ENCODE measurements at places on chromosomes 12 and 14.
A peak's percentile ranks its signal among the peaks of the same experiment; 100 is the strongest.

DNA sequence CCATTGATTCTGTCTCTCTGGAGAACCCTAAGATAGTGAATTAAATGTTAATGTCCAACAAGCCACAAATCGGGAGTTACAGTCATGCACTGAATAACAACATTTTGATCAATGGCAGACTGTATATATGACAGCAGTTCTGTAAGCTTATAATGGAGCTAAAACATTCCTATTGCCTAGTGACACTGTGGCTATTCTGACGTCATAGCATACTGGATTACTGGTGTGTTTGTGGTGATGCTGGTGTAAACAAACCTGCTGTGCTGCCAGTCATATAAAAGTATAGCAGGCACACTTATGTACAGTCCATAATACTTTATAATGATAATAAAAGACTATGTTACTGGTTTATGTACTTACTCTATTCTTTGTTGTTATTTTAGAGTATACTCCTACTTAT lies 56.7 kb upstream of the BICD1 start:
- DNase-seq: no peak

GRCh38 chr12:124036657-124037109 lies 63.7 kb downstream of the ZNF664 start:
- DNase-seq: peak; percentile 4

GRCh38 chr12:51923506-51924365 lies 16.4 kb downstream of the ACVRL1 start:
- peak; percentile 38 for DNase-seq

DNA sequence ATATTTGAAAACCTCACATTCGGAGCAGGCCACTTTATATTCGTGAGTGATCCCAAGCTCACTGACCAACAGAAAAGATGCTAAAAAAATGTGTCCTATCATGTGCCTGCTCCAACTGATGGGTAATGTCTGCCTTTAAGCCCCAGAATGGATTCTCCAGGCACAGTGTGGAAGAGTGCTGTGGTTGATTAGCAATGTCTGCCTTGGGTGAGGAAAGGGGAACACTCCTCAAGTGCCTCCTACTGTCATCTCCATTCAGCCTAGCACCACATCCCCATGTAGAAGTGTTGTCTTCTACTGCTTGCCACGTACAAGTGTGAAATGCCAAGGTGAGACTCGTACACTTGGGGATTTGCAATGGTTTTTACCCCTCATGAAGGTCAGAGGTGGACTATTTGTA lies 199.3 kb downstream of the SLC41A2 start:
- no peak for DNase-seq

- no peak for DNase-seq
Measured at GRCh38 chr14:63296060-63296563, 22.6 kb downstream of the GPHB5 start.

DNA sequence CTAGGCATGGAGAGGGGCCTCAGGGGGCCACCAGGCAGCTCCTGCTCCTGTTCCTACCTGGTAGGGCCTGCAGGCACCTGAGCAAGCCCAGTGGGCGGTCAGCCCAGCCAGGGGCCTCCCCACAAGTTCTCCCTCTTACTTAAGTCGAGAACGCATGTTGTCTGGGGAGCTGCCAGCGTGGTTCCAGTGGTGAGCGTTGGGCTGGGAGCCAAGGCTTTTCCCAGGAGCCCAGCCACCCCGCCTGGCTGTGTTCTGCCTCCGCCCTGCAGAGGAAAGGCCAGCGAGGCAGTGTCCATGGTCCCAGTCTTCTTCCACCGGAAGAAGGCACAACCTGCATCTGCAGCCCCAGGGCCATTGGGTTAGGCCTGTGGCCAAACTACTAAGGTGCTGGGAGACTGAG lies 1.4 kb downstream of the C14orf180 start:
- DNase-seq: no peak

- DNase-seq: no peak
Measured at GRCh38 chr12:75759842-75760572, 248.6 kb upstream of the KRR1 start.

- no peak for DNase-seq
Measured at GRCh38 chr14:69246331-69246730, 13.6 kb upstream of the GALNT16 start.

- DNase-seq: no peak
Measured at GRCh38 chr14:87186737-87187136, 806.2 kb downstream of the GALC start.

DNA sequence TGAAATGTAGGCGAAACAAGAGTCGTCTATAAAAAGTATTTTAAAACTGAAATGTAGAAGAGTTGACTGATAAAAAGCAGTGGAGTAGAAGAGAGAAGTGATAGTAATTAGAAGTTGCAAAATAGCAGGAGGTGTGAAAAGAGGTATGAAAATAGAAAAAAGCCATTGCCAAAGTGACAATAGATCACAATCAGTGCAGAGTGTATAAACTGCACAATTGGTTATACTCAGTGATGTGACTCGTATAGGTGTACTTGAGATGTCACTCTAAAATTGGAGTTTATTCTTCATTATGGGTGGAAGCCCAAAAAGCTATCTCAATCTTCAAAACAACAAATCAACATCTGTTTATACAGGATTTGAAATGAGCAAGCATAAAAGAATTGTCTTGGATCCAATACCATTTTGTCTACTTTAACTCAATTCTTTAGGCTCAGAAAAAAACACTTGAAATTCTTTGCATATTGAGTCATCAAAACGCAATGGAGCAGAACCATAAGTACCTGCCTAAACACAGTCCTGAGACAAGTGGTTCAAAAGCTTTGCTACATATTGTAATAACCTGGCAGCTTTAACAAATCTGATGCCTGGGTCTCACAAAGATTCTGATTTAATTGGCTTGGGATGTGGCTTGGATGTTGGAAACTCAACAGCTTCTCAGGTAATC lies 8.8 kb downstream of the IKBIP start:
- no peak for DNase-seq

DNA sequence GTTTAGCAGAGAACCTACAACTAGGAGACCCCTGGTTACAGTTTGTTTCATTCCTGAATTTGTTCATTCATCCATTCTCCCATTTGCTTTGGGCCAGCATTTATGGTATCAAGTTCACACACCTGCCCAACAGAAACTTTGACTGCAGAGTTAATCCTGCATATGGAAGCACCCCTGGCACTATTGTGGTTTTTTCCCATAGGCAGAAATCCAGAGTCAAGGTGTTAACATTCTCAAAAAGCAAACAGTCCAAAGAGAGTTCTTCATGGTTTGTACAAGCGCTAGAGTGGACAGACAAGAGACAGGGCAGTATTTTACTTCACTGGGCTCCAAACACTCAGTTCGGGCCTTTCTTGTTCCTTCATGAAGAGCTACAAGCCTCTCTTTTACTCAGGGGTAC lies 51.9 kb downstream of the KCNK10 start:
- DNase-seq: no peak

DNA sequence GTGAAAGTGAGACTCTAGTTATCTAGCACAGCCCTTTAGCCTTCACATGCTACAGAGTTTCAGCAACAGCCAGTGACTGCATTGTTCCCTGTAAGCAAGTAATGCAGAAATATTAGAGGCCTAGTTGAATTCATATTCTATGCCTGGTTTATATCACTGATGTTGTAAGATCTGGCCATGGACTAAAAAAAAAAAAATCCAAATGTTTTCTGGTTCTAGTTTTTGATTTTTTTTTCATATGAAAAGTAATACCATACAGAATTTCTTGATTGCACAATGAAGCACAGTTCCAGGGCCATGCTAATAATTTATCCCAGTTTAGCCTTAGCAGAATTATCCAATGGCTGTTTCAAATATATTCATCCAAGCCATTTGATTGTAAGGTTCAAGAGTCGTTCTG lies 341.5 kb upstream of the DDHD1 start:
- no peak for DNase-seq

- DNase-seq: no peak
Measured at GRCh38 chr12:123998991-123999359, 26.0 kb downstream of the ZNF664 start.

- DNase-seq: no peak
Measured at GRCh38 chr14:66645716-66646115, 137.8 kb downstream of the GPHN start.

DNA sequence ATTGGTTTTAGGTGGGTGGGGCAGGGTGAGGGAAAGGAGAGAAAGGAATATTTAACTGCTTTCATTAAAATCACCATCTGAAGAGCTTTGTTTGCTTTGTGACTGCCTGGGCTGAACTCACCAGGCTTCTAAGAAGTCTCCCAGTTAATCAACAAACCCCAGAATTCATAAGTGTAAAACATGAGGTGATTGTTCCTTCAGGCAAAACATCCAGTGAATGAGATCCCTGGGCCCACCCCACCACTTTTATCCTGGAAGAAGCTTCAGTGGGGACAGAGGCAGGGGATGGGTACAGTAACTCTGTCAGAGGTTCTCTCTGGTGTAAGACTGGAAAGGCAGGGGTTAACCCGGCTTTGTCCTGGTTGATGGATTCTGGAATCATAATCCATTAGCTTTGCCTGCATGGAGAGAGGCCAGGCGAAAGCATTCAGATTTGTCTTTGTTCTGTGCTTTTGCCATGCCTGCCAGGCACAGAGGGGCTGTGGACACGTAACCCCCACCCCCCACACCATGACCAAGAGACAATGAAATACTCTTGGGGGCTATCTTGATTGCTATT lies 16.7 kb downstream of the PDE1B start:
- no peak for DNase-seq

DNA sequence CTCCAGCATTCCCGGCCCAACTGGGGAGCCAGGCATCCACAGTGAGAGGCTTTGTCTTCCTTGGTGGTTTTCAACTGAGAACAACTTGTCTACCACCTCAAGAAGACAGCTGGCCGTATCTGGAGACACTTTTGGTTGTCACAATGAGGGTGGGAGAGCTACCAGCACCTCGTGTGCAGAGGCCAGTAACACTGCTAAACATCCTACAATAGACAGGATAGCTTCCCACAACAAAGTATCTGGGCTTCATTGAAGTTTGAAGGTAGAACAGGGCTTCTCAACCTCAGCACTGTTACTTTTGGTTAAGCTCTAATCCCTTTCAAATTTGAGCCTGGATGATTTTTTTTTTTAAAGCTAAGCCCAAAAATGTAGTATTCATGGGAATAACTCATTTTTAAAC lies 10.9 kb downstream of the SLC7A8 start:
- DNase-seq: no peak

- no peak for DNase-seq
Measured at GRCh38 chr14:75527449-75528163, 5.3 kb downstream of the BATF start.
